Cerebellar cortex (tissue), 1 donor: ENCODE measurements at places on chromosomes 6 and 20.

DNA sequence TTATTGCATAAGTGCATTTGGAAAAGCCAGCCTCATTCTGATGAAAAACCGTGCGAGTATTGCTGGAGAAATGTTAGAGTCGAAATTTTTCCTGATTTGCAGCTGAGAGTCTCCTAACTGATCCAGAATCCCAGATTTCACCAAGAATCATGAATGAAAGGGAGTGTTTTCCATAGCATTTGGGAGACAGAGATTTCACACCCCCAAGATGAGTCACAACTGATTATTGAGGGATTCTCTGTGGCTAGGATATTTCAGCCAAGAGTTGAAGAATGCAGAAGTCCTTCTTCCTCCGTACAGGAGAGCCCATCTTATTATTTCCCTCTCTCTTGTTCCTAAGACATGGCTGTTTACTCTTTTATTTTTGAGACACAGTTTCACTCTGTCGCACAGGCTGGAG lies 82.2 kb upstream of the SALL4 start:
- DNase-seq = no peak

- DNase-seq = no peak
Measured at GRCh38 chr6:9405369-9405768, 970.0 kb upstream of the SLC35B3 start.

DNA sequence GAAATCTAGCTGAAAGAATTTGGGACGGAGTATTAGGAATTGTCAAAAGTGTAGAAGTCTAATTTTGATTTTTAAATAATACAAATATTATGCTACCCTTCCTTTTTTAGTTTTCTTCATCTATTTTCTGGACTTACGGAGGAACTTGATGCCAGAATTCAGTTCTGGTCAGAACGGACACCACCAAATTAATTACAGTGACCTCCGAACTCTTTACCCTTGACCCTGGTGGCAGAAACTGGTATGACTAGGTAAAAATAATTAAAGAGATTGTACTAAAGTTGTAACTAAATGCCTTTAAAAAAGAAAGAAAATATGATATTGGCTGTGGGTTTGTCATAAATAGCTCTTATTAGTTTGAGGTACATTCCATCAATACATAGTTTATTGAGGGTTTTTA lies 751.1 kb upstream of the MAP3K7 start:
- DNase-seq = no peak

DNA sequence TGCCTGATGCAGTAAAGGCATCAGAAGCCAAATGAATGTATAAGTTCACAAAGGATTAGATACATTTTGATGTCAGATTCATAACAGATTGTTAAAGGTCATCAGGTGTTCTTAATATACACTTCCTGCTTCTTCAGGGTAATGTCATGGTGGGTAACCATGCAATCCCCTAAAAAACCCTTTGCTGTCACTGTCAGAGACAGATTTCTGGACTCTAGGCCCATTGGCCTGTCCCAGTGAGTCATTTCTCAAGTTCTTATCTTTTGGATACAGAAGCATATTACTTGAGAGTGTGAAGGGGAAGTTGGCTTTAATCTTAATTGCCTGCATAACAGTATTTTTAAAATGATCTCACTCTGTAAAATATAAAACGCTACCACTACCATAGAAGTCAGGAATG lies 895.6 kb upstream of the MAP3K7 start:
- no peak for DNase-seq

DNA sequence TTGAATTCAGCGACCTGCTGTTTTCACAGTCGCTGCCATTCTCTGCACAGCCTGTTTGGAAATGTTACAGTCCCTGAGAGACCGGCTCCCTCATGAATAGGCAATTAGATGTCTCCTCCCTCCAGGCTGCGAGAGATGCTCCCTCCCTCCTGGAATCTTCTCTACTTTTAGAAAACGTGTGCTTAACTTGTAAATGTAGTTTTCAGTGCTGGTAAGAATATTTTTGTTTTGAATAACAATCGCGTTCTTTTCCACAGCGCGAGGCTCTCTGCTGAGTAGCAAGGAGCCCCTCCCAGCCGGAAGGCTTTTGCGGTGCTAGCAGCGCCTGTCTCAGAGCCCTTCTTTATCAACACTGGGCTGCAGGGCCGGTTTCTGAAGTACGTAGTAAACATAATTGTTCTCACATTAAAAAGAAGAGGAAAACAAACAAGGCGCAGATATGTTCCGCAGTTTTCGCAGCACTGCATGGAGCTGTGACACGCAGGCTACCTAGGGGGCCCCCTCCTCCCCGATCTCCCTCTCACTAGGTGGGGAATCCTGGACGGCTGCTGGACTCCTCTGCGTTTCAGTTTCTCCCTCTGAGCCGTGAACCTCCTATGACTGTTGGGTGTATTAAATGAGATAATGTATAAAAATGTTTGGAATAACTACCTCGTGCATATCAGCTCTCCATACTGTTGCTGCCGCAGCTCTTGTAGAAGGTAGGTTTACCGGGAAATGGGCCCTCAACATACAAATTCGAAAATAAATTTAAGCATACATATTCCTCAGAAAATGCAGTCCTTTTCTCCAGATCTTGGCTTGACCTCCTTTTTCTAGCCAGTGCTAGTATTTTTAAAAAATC lies 79.0 kb upstream of the SPACA1 start:
- DNase-seq = peak; percentile 47

DNA sequence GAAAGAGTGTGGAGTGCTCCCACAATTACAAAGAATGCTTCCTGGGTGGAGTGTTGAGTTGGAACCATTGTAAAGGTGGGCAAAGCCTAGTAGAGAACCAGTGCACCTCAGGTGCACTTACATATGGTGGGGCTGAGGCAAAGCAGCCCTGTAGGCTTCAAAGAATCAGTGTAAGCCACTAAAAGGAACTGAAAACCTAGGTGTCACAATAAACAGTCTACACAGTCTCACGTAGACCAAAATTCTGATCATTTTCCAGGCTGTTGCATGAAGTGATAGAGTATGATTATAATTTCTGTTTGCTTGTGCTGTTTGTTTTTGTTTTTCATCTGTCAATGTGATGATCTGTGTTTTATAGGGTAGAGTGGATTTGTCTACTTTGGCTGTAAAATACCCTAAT lies 2.8 kb downstream of the ABT1 start:
- no peak for DNase-seq

GRCh38 chr6:106574741-106575458 lies 54.4 kb downstream of the RTN4IP1 start:
- no peak for DNase-seq

- DNase-seq = no peak
Measured at GRCh38 chr6:40720375-40720748, 133.2 kb upstream of the LRFN2 start.

GRCh38 chr6:36955671-36956445 lies 1.3 kb downstream of the PI16 start:
- no peak for DNase-seq

- DNase-seq = no peak
Measured at GRCh38 chr6:135170238-135170637, 10.9 kb upstream of the MYB start.
